ENCODE measurements at places on chromosomes 3 and 15.

GRCh38 chr15:66698318-66698961 is 3.6 kb upstream of the SMAD6 start:
- DNase-seq: no peak

DNA sequence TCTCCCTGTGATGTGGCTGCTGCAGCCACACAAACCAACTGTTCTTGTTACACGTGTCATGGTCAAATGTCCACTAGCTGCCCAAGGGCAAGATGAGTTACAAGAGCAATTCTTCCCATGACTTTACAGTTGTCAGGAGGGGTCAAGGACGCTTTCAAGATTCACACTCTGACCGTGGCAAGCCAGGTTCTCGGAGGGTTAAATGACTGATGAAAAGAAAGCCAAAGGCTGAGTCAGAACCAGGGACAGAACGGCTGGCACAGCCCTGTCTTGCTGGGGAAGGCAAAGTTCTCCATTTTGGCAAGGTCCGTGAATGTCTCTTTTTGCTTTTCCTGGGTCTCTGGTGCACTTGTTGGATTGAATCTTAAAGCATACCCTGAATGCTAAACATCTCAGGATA is 364.5 kb upstream of the ICE2 start:
- no peak for DNase-seq

- DNase-seq: no peak
These were observed 62.0 kb upstream of the ATP2C1 start for GRCh38 chr3:130831719-130832400.

GRCh38 chr3:184358921-184359350 is 2.5 kb downstream of the CLCN2 start:
- DNase-seq: no peak

GRCh38 chr3:61182662-61183061 is 68.6 kb downstream of the FHIT start:
- no peak for DNase-seq

DNA sequence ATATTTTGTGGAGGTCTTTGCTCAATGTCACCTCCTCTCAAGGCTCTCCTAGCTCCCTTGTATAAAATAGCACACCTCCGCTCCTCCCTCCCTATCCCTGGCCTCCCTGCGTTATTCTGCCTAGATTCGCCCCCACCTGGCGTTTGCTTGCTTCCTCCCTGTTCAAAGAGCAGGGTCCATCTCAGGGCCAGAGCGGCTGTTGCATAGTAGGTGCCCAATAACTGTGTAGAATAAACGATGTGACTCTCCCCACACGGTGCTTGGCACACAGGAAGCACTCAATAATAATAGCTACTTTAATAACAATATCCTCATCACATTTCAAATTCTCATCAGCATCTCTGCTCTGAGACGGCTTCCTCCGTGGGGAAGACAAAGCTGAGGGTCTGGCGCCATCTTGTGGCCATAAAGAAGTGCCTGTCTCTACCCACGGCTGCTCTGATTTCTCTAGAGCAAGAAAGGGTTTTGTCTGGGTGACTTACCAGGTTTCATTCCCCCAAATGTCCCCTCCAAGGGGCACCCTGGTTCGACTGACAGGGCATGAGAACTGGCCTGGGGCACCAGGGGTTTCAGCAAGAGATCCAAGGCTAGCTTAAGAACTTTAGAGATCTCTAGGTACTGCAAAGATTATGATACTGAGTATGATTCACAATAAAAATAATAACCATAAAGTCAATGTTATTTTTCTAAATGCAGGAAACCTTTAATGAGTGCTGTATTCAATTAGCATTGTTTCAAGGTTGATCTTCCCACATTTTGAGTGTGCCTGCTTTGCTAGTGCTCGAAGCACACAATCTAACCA is 16.1 kb downstream of the CD276 start:
- DNase-seq: peak; percentile 74

GRCh38 chr15:89007989-89008388 is 80.3 kb upstream of the ABHD2 start:
- DNase-seq: no peak

GRCh38 chr3:69180869-69181591 is 58.6 kb upstream of the LMOD3 start:
- no peak for DNase-seq

DNA sequence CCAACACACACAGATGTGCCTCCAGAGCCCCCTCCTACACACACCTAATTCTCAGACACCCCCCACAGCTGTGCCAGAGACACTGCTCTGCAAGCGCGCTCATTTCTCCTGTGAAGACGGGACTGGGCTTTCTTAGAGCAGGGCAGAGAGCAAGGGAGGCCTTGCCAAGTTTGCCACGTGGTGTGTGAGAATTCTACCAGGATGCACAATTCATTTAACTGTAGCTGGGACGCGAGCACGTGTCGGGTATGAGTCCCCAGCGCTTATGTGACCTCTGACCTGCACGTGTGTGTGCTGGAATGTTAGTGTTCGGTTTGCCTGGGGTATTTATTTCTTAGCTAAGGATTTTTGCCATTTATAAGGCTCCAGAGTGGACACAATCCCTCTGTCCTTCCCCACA is 37.0 kb downstream of the FEM1B start:
- DNase-seq: no peak

- DNase-seq: no peak
These were observed 72.2 kb downstream of the PPCDC start for GRCh38 chr15:75095594-75095993.

DNA sequence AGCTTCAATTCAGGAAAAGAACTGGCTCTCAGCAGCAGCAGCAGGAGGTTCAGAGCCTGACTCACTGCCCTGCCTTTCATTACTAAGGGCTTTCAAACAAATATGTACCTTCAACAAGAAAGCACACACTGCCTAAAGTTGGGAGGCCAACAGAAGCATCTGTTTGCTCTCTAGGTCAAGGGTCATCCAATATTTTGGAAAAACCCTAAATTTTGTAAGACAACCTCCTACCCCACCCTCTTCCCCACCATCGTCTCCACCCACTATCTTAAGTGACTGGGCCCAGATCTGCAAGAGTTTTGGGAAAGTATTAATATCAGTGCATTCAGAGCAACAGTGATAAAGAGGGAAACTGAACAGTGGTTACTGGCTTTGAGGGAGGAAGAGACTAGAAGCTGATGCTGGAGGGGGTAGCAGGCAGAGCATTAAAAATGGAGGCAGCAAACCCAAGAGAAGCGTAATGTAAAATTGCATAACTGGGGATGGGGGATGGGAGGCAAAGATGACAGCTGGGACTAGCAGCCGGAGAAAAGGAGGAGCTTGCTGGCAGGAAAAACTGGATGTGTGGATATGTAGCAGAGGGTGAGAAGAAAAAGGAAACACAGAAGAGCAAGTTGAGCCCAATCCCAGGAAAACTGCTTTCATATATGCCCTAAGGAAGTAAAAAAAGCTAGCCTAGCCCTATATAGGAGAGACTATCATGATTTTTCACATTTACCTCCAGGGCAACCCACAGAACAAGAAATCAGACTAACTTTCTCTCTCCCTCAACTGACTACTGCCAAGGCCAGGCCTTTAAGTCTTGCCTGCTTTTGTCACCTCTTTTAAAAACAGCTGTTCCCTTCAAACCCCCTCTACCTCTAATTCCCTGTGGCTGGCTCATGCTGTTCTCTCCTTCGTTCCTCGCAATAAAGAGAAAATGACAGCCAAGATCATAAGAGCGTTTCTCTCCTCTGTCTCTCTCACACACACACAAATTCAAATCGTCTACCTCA is 31.4 kb downstream of the NPTN start:
- no peak for DNase-seq

DNA sequence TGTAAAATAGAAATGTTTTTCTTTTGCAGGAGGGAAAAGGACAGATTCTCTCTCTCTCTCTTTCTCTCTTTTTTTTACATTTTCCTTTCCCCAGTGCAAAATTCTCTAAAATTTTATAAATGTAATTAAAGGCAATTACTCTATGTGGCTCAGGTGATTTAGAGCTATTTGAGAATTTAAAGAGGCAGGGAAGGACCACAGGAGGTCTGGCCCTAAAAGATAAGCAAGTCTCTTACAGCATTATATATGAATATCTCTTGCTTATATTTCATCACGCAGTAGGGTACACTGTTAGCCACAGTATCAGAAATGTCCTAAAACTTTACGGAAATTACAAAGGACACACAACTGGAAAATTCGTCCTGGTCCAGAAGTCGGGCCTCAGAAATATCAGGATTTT is 70.5 kb upstream of the PPIB start:
- DNase-seq: no peak

- DNase-seq: no peak
These were observed 59.7 kb downstream of the MAP3K13 start for GRCh38 chr3:185422677-185423076.

GRCh38 chr3:133054586-133054985 is 16.4 kb downstream of the TMEM108 start:
- DNase-seq: no peak

DNA sequence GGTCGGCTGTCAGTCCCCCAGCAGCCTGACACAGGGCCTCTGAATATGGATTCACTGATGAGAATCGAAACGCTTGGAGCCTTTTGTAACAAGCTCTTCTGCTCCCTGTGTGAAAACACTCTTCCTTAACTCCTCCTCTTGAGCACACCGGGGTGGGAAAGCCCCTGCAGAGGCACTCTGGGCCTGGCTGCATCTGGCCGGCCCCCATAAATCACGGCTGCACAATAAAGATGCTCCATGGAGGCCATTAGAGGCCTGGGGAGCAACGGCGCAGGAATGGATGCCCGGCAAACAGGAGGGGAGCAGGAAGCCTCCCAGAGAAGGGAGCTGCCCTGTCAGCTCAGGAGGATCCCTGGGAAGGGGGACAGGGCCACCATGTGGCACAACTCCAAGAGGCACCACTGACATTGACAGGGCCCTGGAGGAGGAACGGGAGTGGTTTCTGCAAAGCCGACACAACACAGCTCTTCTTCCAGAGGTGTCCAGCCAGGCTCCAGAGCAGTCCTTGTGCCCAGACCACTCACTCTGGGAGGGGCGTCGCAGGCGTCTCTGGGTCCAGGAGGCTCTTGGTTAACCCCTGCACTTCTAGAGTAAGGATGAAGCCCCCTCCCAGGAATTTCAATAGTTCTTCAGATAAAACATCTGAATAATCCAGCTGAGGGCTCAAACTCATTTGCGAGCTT is 509.3 kb upstream of the PPP2R3A start:
- no peak for DNase-seq

DNA sequence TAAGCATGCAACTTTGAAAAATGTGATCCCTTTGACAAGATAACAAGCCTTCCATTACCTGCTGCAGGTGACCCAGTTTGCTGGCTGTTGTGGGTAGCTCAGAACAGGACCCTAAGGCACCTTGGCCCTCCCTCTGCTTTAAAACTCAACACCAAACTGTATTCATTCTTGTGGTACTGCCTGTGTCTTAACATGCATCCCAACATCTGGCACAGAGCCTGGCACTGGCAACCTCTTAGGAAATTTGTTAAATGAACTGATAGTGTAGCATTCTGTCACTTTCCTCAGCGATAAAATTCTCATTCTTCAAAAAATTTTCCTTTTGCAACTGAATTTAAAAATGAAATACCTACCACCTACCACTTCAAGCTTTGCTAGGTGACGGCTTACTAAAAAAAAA is 287.3 kb upstream of the ADAMTS9 start:
- DNase-seq: no peak

DNA sequence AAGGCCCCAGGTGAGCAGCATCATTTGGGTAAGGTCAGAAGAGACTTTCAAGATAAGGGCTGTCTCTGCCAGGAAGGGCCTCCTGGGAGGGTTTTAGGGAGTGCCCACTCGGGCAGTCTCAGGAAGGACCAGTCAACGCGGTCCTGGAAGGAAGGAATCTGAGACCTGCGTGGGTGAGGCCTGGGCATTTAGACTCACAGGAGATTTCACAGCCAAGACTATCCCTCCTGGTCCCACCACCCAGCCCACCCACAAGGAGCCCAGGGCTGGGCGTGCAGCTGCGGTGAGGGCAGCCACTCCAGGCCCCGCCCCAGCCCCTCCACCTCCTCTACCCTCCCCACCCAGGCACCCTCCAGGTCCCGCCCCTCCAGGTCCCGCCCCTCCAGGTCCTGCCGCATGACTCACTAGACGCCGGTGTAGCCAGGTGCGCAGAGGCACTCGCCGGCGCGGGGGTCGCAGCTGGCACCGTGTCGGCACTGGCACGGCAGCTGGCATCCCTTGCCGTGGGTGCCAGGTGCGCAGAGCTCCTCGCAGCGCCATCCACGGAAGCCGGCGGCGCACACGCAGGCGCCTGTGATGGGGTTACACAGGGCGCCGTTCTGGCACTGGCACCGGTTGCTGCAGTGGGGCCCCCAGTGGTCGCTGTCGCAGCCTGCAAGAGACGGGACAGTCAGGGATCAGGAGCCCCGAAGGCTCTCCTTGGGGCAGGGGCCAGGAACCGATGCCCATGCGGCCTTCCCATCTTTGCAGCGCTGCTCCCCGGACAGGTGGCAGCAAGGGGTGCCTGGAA is 112.7 kb downstream of the RAB11A start:
- DNase-seq: peak; percentile 44

DNA sequence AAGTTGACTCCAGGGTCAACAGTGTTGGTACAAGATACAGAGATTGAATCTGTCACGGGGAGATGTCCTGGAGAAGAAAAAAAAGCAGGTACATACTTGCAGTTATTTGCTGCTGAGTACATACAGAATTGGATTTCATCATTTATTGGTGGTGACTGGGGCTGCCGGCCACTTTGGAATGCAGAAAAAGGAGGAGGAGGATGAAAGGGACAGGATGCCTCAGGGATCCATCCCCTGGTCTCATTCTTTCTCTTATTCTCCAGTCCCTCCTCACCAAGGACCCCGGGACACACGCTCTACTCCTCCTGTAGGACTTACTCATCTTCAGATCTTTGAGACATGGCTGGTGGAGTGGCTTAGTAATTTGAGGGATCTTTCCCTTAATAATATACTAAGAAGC is 30.0 kb upstream of the MEIS2 start:
- DNase-seq: no peak

- no peak for DNase-seq
These were observed 3.6 kb downstream of the DISP2 start for GRCh38 chr15:40361640-40362039.

GRCh38 chr3:135261214-135261775 is 466.2 kb downstream of the EPHB1 start:
- DNase-seq: no peak

- DNase-seq: no peak
These were observed 110.0 kb upstream of the HES1 start for GRCh38 chr3:194025951-194026350.

DNA sequence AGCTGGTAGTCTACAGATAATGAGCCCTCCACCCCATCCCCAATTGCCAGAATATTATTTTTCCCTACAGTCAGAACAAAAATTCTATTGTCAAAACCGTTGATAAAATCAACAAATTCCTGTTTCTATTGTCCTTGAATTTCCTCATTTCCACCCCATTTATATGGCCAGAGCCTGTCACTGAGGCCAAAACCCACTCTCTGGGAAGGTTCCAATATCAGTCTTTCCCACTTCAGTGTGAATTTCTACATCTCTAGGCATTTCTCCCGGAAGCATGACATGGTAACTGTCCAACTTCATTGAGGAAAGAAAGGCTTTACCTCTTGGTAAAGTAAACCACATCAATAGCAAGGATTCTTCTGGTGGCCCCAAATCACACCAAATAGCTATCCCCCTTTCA is 41.6 kb downstream of the C2CD4A start:
- DNase-seq: no peak

DNA sequence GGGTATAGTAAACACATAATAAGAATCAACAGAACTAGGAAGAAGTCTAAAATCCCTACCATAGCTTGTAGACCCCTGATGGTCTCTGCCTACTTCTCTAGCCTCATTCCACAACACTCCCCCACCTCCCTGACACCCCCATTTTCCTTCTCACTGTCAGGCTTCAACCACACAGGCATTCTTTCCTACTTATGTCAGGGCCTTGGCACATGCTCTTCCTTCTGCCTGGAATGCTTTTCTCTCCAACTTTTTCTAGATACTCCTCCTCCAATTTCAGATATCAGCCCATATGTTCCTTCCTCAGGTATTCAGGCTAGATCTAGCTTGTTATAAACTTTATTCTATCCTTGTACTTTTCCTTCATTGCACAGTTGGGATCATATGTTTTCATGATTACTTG is 106.0 kb upstream of the MRPL3 start:
- DNase-seq: no peak
